Central memory CD8-positive, alpha-beta T cell (primary cell): ENCODE measurements at places on chromosomes 16 and 17.

DNA sequence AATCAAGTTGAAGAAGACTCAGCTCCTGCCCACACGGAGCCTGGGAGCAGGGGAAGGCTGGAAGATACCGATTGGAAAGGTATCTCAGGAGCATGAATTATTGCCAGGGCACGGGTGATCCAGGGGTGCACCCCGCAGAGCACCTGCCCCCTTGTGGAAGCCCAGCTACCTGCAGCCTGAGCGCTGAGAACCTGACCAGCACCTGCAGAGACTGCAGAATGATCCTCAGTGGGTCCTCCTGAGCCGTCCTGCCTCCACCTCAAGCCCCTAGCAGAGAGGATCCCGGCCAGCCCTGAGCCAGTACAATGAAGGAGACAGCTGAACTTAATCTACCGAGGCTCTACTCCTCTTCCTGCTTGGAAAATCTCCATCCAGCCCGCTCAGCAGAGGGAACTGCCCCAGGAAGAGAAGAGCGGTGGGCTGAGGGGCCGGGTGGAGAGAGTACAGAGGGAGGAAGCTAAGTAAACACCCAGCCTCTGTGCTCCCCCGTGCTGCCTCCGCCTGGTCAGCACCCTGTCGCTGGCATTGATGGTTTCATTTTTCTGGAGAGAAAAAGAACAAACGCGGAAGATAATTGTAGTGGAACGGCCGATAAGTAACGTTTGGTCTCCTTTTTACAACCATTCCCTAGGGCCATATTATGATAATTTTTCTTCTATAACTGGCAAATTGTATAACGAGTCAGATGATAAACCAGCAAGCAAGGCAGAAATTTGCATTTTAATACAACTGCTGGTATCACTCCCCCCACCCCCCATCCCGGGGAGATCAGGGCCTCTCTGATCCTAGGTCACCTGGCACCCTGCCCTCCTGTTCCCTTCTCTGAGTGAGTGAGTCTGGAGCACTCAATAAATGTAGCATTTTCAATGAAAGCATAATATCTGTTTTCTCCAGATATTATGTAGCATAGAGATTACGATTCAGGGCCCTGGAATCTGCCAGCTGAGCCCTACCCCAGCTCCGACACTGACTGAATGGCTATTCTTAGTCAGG is 204.5 kb upstream of the RPL38 start:
- H3K27ac ChIP-seq = no peak overlapping the region
- H3K4me1 ChIP-seq = no peaks in the 10 kb centered on the region
- no peaks in the 10 kb centered on the region for H3K36me3 ChIP-seq
- peaks cover 50% of the 10 kb centered on the region for H3K27me3 ChIP-seq

- DNase-seq = no peak
- H3K4me1 ChIP-seq = peaks cover 62% of the 10 kb centered on the region
- H3K4me3 ChIP-seq = peak overlapping the region; percentile 16
Observed at GRCh38 chr16:71792176-71792575, 16.5 kb downstream of the AP1G1 start.

DNA sequence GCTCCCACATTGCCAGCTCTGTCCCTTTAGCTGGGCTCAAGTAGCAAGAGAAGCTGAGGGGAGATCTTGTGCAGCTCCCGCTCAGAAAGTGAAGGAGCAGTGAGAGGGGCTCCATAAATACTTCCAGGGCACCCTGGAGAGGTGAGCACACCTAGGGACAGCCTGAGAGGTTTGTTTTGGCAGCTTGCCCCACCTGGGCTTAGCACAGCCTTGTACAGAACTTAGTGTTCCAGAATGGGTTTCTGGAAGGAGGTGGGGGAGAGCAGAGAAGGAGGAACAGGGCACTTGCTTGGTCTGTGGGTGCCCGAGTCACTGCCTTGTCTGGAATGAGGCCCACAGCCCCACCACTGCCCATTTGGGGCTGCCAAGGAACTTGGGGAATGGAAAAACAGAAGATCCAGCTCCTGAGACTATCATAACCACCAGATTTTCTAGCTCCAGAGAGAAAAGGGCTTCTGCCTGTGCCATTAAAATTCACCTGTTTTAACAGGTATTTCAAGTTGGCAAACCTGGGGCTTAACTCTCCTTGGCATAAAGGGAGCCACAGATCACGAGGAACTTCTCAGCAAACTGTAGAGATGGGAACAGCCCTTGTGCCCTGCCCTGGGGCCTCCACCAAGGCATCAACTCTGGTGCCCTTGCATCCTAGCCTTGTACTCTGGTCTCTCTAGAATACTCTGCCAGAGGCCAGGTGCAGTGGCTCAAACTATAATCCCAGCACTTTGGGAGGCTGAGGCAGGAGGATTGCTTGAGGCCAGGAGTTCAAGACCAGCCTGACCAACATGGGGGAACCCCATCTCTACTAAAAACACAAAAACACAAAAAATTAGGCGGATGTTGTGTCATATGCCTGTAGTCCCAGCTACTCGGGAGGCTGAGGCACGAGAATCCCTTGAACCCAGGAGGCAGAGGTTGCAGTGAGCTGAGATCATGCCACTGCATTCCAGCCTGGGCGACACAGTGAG is 1.9 kb downstream of the PRR15L start:
- no peaks in the 10 kb centered on the region for H3K36me3 ChIP-seq
- H3K4me3 ChIP-seq = no peak overlapping the region
- no peak for DNase-seq
- no peaks in the 10 kb centered on the region for H3K4me1 ChIP-seq
- H3K27me3 ChIP-seq = no peaks in the 10 kb centered on the region

- H3K4me1 ChIP-seq = peaks cover 43% of the 10 kb centered on the region
- peaks cover 2% of the 10 kb centered on the region for H3K36me3 ChIP-seq
- DNase-seq = no peak
- H3K27me3 ChIP-seq = no peaks in the 10 kb centered on the region
- peak overlapping the region; percentile 91 for H3K27ac ChIP-seq
Observed at GRCh38 chr17:5042157-5043022, 7.2 kb upstream of the SLC52A1 start.

GRCh38 chr17:63785556-63785955 is 11.6 kb downstream of the DDX42 start:
- no peak for DNase-seq
- no peaks in the 10 kb centered on the region for H3K27me3 ChIP-seq
- no peak overlapping the region for H3K27ac ChIP-seq
- no peak overlapping the region for H3K4me3 ChIP-seq
- peaks cover 29% of the 10 kb centered on the region for H3K4me1 ChIP-seq

- H3K27ac ChIP-seq = no peak overlapping the region
Observed at GRCh38 chr17:33049781-33050414, 58.3 kb downstream of the SPACA3 start.

GRCh38 chr16:53678756-53679343 is 24.8 kb downstream of the RPGRIP1L start:
- peaks cover 4% of the 10 kb centered on the region for H3K36me3 ChIP-seq
- no peak overlapping the region for H3K27ac ChIP-seq
- H3K27me3 ChIP-seq = no peaks in the 10 kb centered on the region
- H3K4me3 ChIP-seq = no peak overlapping the region
- no peaks in the 10 kb centered on the region for H3K4me1 ChIP-seq

- H3K36me3 ChIP-seq = no peaks in the 10 kb centered on the region
- H3K27ac ChIP-seq = no peak overlapping the region
- H3K27me3 ChIP-seq = peaks cover 63% of the 10 kb centered on the region
- no peak for DNase-seq
- no peak overlapping the region for H3K4me3 ChIP-seq
Observed at GRCh38 chr17:34442387-34443111, 79.5 kb upstream of the CCL1 start.
